Stimulated activated naive CD4-positive, alpha-beta T cell (primary cell): ENCODE measurements at places on chromosomes 1 and 21.

GRCh38 chr1:77064246-77064645 lies 155.0 kb downstream of the PIGK start:
- DNase-seq = no peak

DNA sequence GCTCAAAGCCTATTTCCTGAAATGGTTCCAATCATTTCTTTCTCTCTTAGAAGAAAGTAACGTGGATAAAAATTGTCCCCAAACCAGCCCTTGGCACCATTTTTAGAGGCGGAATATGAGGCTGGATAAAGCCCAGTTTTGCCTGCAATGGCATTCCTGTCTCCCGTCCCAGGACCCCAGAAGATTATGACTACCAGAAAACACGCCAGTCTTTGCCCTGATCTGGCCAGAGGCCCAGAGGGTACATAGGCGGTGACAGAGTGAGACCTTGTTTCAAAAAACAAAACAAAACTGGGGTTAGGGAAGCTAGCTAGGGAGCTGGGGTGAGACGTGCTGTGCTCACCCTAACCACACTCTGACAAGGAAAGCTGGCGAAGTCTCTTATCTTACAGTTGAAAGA lies at the start of gene AADACL4:
TSS of gene AADACL4 (plus strand) at position 301 of the 400 bp plus-strand sequence. CDS start 462 bp downstream, outside the sequence.
- DNase-seq = no peak

- no peak for DNase-seq
Observed at GRCh38 chr1:28246427-28246832, 10.5 kb downstream of the ATP5IF1 start.

DNA sequence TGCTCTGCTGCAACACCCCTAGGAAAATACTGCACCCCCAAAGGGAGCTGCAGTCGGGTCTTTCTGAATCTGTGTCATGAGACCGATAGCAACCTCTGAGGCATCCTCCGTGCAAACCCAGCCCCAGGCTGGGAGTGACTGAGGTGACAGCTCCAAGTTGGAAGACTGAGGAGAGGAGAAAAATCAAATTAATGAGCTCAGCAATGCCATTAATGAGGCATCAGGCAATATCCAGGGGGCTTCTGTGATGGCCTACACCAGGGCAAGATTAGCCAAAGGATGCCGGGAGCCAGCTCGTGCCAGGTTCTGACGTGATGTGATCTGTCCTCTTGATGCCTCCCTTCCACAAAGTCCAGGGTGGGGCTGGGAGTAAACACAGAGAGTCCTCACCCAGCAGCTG lies 30.8 kb upstream of the PSMB2 start:
- no peak for DNase-seq

- no peak for DNase-seq
Observed at GRCh38 chr1:10788592-10789006, 7.8 kb downstream of the CASZ1 start.

GRCh38 chr1:68454534-68454933 lies 4.8 kb upstream of the RPE65 start:
- no peak for DNase-seq

DNA sequence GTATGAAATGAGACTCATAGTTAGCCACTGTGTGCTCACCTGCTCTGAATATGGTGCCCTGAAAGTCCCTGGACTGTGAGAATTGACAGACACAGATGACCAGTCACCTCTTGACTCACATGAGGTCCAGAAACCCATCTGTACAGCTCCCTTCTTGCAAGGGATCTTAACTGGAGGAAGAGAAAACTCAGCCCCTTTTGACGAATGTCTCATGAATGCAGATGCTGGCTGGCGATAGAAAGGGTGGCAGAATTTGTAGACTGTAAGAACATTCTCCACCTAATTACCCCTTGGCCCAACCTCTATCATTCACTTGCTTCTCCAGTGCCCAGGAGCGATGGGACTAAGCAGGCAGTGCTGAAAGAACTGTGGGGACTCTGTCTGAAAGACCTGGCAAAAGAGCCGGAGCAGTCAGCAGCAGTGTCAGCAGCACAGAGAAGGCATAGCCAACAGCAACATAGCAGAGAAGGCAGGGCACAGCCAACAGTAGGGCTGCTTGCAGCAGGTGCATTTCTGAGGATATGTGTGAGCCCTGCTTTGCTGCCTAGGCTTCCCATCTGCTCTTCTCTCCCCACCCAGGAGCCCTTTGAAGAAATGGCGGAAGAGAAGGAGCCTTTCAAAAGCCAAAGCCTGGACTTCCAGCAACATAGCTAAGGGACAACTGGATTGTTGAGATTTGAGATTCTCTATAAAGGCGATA lies 25.8 kb upstream of the IFNGR2 start:
- DNase-seq = no peak

- DNase-seq = no peak
Observed at GRCh38 chr1:99180915-99181314, 83.4 kb upstream of the PLPPR4 start.

DNA sequence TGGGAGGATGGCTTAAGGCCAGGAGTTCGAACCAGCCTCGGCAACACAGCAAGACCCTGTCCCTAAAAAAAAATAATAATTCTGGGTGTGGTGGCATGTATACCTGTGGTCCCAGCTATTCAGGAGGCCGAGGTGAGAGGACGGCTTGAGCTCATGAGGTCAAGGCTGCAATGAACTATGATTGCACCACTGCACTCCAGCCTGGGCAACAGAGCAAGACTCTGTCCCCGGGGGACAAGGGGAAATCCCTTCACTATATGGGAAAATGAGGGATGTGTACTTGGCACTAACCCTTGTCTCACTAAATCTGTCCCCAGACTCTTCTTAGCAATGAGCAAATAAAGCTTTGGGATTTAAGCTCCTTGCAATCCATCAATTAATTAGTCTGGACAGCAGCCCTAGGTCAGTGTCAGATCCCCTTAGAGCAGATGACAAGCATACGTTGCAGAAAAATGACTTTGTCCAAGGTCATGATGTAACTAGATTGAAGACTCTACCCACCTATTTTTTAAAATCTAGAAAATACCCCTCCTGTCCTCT lies 9.4 kb downstream of the KDM5B start:
- DNase-seq = no peak

DNA sequence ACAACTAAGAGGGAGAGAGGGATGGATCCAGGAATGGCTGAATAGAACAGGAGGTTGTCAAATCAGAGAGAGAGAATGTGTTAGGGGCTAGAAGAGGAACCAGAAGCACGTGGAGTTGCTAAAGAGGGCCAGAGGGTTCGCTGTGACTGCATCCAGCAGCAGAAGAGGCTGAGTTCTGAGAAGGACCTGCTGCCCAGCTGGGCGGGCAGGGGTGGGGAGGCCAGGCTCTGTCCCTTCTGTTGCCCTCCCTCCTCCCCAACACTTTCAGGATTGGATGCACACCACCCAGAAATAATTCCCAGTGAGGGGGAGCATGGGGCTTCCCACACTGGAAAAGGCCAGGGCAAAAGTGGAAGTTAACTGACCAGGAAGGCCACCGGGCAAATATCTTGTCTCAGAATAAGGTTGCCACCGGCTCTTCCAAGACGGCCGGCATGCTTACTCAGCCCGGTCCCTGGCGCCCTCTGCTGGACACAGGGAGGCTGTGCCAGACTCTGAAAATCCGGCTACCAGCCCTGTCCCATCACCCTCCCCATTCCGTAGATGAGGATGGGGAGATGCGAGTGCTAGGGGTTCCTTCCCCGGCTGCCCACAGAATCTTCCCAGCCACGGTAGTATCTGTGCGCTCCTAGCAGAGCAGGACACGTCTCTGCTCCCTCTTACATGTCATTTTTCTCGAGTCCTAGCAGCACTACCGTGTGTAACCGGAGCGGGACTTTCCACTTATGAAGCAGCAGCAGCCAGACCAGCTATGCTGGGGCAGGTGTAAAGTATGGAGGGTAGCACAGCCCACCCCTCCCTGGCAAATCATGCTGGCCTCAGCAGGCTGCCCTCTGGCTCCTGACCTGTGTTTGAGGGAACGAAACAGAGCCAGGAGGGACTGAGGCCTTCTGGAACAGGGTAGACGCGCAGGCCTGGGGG lies 46.8 kb upstream of the A3GALT2 start:
- peak; percentile 53 for DNase-seq

DNA sequence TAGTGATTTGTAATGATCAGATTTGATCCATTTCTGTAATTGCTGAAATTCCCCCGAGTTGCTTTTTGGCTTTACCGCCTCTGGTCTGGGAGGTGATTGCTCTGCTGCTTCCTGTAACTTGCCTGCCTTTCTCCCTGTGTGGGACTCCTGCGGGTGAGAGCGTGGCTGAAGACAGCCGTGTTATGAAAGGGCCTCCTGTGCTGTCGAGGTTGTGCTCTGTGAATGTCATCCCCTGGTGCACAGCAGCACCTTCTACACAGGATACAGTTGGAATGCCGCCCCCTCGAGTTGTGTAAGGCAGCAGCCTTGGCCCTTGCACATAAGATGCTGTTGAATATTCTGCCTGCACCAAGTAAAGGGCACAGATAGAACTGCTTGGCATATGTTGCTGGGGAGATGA lies 5.9 kb downstream of the SOD1 start:
- no peak for DNase-seq

DNA sequence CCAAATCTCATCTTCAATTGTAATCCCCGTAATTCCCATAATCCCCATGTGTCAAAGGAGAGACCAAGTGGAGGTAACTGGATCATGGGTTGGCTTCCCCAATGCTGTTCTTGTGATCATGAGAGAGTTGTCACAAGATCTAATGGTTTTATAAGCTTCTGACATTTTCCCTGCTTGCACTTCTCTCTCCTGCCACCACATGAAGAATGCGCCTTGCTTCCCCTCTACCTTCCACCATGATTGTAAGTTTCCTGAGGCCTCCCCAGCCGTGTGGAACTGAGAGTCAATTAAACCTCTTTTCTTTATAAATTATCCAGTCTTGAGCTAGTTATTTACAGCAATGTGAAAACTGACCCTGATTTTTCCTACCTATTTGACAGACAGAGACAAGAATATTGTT lies 162.5 kb upstream of the SYT6 start:
- DNase-seq = no peak

- no peak for DNase-seq
Observed at GRCh38 chr1:108729481-108729880, 16.8 kb downstream of the FNDC7 start.

DNA sequence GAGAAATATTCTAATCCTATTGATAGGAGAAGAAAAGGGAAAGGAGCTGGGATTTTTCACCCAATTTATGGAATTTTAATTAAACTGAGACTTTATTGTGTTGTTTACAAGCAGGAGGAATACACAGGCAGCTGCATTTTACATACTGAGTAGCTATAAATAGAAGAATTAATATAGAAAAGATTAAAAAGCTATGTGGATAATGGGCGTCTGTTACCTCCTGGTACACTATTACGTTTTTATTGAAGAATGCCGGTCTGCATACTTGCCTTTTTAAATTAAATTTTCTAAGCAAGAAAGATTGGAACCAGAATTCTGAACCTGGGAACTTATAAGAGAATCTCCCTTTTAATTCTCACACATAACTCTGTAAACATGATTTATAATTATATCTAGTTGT lies 52.1 kb upstream of the CACHD1 start:
- no peak for DNase-seq

GRCh38 chr1:54585181-54586066 lies 37.4 kb downstream of the ACOT11 start:
- DNase-seq = no peak

DNA sequence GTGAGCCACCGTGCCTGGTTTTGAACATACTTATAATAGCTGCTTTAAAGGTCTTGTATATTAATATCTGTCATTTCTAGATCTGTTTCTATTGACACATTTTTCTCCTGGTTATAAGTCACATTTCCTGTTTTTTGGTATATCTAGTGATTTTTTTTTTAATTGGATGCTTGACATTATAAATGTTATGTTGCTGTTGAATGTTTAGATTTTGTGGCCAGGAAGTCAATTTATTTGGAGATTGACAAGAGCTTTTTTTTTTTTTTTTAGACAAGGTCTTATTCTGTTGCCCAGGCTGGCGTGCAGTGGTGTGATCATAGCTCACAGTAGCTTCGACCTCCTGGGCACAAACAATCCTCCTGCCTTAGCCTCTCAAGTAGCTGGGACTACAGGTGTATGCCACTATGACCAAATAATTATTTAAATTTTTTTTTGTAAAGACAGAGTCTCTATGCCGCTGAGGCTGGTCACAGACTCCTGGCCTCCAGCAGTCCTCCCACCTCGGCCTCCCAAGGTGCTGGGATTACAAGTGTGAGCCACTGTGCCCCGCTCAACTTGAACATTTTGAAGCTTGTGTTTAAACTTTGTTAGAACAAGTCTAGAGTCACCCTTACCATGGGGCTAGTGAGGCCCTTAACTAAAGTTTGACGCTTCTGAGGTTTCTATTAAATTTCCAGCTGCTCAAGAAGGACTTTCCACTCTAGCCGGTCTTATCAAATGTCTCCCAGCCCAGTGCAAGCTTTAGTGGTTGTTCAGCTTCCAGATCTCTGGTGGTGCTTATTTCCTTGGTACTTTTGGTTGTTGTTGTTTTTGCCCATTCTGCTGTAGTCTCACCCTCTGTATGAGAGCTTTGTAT lies 8.6 kb upstream of the CHI3L2 start:
- no peak for DNase-seq

DNA sequence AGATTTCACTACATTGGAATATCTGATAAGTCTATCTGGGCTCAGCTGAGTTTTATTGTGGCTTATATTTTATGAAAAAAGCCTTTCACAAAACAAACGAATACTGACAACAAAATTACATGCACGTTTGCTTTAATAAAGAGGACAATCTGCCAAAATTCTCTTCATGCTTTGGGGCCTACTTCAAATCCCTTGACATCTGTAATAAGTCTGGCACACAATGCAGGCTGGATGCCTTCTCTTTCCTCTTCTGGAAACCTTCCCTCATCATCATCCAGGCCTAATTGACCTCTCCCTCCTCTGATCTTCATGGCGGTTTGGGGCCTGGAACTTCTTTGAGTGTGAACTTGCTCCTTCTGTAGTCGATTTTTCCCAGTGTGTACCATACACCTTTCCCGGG lies 70.3 kb downstream of the MAP10 start:
- no peak for DNase-seq

DNA sequence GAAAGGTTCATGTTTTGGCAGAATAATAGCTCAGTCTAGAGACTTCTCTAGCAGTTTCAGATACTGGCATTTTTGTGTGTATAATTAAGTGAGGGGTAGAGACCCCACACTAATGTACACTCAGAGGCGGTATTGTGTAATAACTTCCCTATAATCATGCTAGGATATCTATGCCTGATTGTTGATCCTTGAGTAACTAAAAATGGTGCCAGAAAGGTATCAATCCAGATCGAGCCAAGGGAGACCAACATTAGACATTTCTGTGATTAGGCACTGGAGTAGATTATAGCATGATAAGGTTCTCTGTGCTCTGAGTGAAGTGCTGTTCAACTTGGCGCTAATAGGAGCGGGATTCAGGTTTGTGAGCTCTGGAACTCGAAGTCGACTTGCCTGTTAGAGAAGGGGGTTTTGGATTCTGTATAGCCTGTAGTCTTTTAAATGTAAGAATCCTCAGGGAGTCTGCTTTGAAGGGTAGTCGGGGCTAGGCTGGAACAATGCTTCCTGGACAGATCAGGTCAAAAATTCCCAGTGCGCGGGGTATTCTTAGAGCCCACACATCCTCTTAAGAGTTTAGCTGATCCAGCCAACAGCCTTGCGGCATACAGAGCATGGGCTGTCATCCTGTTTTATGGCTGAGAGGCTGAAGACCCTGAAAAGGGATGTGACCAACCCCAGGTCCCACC lies 24.2 kb downstream of the MAN1C1 start:
- no peak for DNase-seq
